ENCODE measurements at places on chromosomes 3 and 15. TPM values are rescaled to one million over a fixed set of nuclear protein-coding genes. Genes with fewer than 3 reads are reported as not detected.

DNA sequence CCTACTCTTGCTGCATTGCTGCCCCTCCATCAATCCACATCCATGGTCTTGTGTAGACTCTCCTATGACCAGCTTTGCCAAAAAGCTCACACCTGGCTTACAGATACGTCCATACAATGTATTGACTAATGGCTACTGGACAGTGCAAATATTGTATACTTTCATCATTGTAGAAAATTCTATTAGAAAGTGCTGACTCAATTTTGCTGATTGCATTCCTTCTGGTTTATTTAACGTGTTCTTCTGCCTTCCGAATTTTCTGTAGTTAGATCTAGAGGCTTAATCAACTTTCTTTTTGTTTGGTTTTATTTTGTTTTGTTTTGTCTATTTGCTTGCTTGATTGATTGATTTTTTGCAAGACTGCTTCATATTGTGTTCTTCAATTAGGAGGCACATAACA is 29.8 kb upstream of the CNOT10 start:
- H3K27me3 ChIP-seq, result no peaks in the 10 kb centered on the region
- no peaks in the 10 kb centered on the region for H3K4me1 ChIP-seq
- no peaks in the 10 kb centered on the region for H3K36me3 ChIP-seq

The NDN gene
- total RNA-seq, result 27.8 TPM

DNA sequence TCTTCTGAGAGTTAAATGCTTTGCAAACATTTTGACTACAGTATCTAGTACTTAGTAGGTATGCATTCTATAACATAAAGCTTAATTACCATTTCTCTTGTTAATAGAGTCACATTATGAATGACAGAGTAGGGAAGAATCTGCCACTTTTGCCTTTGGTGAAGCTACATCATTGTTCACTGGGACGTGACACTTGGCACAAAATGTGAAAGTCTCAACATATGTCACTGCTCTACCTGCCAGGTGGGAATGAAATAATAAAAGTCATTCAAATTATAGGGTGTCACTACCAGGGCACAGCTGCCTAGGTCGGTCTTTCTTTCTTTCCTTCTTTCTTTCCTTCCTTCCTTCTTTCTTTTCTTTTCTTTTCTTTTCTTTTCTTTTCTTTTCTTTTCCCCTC is 17.6 kb downstream of the GPR87 start:
- no peak overlapping the region for H3K4me3 ChIP-seq
- no peak for DNase-seq
- H3K36me3 ChIP-seq, result no peaks in the 10 kb centered on the region
- no peaks in the 10 kb centered on the region for H3K27me3 ChIP-seq

- no peaks in the 10 kb centered on the region for H3K27me3 ChIP-seq
- DNase-seq, result no peak
- peak overlapping the region; percentile 93 for H3K27ac ChIP-seq
- peaks cover 58% of the 10 kb centered on the region for H3K36me3 ChIP-seq
- H3K4me3 ChIP-seq, result no peak overlapping the region
Observed at GRCh38 chr3:70988111-70988510, 595.4 kb downstream of the FOXP1 start.

The ILDR1 gene
- total RNA-seq, result not detected
